ELR (cell line): ENCODE measurements at places on chromosomes 12 and 14.

DNA sequence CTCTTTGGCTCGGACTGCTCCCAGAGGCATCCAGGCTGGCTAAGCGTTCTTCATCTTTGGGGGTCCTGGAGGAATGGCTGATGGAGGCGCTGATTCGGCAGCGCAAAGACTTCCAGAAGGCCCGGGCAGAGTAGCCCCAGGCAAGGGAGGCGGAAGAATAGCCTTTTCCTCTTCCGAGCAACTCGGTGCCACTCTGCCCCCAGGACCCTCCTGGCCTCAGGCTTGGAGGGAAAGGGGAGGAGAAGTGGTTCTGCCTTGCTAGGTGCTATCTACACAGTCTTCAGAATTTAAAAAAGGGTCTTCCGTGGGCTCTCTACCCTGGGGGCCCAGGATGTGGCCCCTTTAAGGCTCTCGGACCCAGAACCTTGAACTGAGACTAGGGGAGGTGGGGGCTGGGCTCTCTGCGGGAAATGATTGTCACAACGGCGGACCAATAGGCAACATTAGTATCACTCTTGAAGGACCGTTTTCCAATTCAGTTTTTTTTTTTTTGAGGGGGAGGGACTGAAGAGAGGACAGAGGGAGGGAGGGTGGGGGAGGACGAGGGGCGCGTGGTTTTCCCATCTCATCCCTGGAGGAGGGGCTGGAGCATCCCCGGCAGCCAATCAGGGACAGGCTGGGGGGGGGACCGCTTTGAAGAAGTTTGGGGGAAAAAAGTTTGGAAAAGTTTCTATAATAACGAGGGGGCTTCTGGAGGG, at the start of gene NFATC4:
TSS of gene NFATC4 (plus strand) at position 671 of the 698 bp plus-strand sequence. CDS start 157 bp downstream, outside the sequence.
- peak; percentile 96 for DNase-seq

DNA sequence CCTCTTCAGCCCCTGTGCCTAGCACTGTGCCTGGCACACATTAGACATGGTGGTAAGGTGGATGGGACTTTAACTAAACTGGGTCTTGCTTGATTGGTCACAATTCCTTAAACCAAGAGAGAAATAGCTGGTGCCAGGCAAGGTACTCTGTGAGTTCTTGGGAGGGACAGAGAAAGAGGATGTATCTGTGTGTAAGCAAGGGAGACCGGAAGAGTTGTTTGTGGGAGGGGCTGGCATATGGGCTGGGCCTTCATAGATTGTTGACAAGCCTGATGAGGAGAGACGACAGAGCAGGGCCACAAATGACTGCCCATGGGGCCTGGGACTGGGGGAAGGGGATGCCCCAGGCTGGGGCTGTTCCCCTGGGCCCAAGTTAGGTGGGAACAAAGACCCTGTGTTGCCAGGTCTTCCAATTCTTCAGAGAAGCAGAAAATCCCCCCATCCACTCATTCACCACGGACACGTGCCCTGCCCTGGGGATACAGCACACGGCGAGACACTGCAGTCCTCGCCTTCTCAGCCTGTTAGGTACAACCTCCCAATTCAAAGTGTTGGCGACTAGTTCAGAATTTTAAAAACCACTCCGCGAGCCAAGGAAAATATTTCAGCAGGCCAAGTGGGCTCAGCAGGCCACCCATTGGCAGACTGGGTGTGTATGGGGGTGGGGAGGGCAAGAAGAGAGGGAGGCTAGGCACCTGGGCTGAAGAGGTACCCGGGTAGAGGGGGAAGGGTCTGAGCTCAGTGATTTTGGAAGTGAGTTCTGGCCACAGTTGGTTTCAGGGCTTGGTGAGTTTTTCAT, 11.4 kb upstream of the CYP46A1 start:
- DNase-seq, result no peak

DNA sequence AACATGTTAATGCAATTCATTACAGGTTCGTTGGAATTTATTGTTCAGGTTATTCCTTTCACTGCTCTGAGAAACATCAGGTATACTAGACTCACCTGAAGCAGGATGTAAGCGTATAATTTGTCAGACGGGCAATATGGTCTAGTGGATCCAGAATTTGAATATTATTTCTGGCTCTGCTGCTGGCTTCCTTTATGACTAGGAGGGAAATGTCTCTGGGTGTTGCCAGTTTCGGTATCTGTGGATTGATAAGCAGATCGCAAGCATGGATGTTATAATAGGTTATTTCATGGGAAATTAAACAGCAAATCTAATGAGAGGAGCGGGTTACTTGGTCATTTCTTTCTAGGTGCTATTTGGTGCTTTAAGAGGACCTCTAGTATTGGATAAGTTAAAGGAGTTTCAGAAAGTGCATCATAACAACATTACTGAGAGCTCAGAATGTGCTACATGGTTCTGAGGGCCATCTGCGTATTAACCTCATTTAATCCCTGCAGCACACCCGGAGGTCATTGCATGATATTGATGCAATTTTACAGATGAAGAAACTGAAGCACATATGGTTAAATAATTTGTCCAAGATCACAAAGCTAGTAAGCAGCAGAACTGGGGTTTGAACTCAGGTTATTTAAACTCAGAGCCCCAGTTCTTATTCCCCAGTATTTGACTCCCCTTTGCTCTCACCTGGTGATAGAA, 47.3 kb upstream of the BCAT1 start:
- no peak for DNase-seq

- no peak for DNase-seq
These were observed 349.3 kb downstream of the CACNA1C start for GRCh38 chr12:2402073-2402579.

DNA sequence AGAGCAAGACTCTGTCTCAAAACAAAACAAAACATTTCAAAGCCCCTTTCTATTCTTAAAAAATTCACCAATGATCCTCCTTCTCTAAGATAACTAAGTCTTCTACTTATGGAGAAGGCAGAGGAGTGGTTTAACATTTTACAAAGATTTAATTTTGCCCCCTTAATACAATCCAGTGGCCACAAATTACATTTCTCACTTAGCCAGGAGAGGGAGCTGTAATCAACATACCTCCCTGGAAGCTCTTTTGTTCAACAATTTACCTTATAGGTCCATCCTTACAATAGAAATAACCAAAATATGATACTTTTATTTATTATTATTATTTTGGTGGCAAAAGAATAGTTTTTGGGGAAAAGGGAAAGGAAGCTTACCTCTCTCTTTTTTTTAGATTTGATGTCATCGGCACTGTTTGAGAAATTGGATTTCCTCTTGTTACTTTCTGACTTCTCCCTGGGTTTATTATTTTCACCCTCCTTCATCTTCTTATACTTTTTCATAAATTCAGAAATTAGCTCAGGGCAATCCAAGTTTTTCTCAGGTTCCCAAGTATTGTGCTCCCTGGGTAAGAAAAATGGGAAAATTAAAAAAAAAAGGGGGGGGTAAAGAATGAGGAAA, 28.1 kb downstream of the CBX5 start:
- DNase-seq, result peak; percentile 77

GRCh38 chr14:100054316-100055075, 10.7 kb upstream of the EVL start:
- no peak for DNase-seq

- peak; percentile 44 for DNase-seq
These were observed 126.0 kb upstream of the ATF7IP start for GRCh38 chr12:14239350-14239934.

GRCh38 chr14:101561145-101561896, at the start of gene DIO3:
Gene DIO3, plus strand, starts transcription at chr14:101561495.
- DNase-seq, result no peak

- DNase-seq, result peak; percentile 44
These were observed 7.2 kb downstream of the ALDH2 start for GRCh38 chr12:111773801-111774551.

GRCh38 chr12:53596920-53597363, 29.2 kb downstream of the ATF7 start:
- no peak for DNase-seq

GRCh38 chr12:45284096-45284901, 68.4 kb downstream of the ANO6 start:
- peak; percentile 90 for DNase-seq

- DNase-seq, result no peak
These were observed 2.8 kb downstream of the FGD6 start for GRCh38 chr12:95214466-95214865.

DNA sequence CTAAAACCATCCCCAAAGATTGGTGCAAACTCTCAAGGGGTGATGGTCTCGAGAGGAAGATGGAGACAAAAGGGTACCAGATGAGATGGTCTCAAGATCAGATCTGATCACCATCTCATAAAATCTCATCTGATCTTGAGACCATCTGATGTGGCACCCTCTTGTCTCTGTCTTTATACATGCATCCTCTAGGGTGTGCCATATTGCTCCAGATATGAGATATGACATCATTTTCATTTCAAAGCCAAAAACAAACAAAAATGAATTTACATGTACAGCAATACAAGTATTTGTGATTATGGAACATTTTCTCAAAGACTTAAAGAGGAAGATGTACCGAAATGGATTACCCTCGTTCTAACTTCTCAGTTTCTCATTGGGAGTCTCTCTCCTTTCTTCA, 787.2 kb downstream of the GALC start:
- DNase-seq, result no peak
